ENCODE measurements at places on chromosomes 4 and X.

DNA sequence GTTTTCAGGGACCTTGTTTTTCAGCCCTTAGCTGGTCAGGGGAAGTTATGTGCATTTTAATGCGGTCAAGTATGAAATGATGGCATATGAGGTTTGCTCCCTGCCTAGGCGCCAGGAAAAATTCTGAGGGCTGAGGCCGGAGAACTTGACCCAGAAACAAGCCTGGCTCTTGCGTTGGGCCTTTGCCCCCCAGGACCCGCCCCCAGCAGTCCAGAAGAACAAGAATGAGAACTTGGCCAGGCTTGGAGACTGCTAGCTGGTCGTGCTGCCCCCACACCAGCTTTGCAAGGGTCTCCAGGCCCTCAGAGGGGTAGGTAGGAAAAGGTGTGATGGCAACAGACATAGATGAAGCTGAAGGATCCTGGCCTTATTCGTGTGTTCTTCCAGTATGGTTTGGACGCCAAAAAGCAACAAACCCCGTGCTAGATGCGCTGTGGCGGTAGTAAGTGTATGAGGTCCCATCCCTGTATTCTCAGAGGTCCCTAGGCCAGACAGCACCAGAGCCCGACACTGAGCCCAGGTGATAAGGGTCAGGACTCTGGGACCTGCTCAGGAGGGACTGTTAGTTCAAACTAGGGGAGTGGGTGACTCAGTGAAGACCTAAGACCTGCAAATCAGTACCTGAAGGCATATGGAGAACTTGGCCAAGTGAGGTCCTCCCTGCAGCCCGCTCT, 10.5 kb downstream of the NKX3-2 start:
- no peak for DNase-seq

DNA sequence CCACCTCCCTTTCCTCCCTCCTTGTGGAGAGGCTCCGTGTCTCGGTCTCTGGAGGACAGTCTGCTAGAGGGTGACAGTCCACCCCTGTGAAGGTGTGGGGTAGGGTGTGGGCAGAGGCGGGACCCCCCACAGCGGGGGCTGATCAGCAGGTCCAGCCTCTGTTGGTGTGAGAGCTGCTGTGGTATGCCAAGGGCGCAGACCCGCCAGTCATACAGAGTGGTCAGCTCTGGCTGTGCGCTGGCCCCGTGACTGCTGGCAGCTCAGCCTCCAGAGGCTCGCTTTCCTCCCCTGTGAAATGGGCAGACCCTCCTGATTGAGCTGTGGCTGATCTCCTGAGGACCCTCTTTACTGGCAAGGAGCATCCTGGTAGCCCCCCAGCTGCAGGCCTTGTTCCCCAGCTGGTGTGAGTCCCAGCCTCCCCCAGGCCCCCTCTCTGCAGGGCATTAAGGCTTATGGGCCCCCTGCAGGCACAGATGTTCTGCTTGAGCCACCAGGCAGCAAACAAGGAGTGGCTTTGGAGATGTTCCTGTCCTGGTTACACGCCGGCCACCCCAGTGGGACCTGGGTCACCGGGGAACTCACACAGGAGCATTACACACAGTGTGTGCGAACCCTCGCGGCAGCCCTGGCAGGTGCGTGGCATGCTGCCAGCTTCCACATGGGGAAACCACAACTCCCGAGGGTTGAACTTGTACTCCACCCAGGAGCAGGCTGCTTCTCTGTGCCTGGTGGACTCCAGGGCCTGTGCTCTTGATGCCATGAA, 76.8 kb downstream of the PPP2R2C start:
- no peak for DNase-seq

GRCh38 chr4:107129611-107130010, 93.5 kb upstream of the DKK2 start:
- no peak for DNase-seq

GRCh38 chr4:140829825-140830224, 73.6 kb upstream of the TBC1D9 start:
- no peak for DNase-seq

- no peak for DNase-seq
These were observed 92.0 kb downstream of the PDGFRA start for GRCh38 chr4:54320826-54321685.

GRCh38 chrX:103531002-103531401, 11.7 kb upstream of the RAB40A start:
- no peak for DNase-seq

Data from stimulated activated CD4-positive, alpha-beta T cell treated with anti-CD3 and anti-CD28 coated beads, Interleukin-2, amount 100 ng/mL, for 4 hours (primary cell).